IPS DF 19.7 (cell line): ENCODE measurements at places on chromosomes 11 and 22.

- DNase-seq = no peak
Observed at GRCh38 chr11:22346282-22346681, 8.1 kb downstream of the SLC17A6 start.

- no peak for DNase-seq
Observed at GRCh38 chr11:120565466-120566155, 54.1 kb downstream of the GRIK4 start.

DNA sequence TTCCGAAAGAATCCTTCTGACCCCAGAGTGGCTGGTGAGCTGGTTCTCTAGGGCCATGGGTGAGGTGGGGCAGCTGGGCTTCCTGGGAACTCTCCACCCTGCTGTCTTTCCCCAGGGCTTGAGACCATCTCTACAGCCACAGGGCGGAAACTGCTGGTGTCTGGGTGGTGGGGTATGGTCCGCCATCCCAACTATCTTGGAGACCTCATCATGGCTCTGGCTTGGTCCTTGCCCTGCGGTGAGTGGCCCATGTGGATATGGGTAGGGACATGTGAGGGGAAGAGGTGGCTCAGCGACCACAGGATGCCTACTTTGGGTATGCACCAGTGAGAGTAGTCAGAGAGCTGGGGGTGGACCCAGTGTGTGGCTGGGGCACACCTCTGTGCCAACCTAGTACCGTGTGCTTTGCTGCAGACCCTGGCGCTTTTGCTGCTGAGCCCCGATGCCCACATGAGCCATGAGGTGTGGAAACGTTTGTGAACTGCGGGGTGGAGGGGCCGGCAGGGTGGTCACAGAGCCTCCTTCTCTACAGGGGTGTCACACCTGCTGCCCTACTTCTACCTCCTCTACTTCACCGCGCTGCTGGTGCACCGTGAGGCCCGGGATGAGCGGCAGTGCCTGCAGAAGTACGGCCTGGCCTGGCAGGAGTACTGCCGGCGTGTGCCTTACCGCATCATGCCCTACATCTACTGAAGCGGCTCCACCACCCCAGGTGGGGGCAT, 2.0 kb downstream of the ZNHIT2 start:
- DNase-seq = no peak

DNA sequence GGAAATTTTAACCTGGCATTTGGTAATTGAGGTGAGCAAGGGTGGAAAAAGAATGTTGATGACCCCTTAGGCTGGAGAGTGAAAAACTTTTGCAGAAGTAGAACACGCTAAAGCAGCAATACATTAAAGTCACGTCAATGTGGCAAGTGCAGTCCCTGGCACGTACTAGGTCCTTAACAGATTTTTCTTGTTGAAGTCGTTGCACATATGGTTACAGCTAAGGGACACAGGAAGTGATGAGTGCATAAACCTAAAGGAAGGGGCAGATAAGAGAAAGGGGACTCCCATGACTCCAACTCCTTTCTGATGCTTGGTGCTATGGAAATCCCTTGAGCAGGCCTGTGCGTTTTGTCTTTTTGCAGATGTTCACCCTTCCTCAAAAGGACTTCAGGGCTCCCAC, 1.2 kb downstream of the ACCS start:
- DNase-seq = no peak

GRCh38 chr11:14082338-14082737, 119.8 kb downstream of the SPON1 start:
- no peak for DNase-seq

DNA sequence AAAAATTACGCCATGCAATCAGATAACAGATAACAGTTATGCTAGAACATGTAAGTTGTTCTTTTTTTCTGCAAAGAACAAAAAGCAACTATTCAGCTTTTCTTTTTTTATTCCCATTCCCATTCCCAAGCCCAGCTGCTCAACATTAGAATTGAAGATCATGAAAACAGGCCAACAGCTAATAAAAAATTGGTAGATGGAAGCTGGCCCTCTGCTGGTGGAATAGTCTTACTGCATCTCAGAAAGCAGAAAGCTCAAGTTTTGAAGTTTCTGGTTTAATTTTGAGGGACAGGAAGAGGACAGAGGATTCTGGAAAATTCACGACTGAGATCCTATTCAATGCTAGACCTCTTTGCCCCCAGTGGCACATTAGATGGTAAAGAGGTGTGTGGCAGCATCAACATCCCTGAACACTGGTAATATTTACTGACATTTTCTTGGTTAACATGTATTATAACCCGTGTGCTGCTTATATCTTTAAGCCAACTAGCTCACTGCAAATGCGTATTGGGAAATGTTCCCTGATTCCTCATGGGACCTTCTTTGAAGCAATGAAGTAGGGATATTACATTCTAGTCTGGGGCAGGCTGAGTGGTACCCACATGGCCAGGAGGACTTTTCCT, 591.2 kb downstream of the OPCML start:
- no peak for DNase-seq

DNA sequence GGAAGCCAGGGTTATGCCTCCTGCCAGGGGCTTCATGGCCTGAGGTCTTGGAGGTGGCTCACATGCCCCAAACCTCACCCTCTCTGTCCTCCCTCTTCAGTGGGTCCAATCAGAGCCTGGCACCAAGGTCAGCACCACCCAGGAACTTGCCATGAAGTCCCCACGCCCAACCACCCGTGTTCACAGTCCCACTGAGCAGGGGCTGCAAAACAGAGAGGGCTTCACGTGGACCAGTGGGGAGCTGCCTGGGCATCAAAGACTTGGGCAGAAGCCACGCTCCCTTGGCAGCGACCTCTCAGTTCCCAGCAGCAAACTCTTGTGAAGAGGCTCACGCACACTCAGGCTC, 425.8 kb upstream of the B3GAT1 start:
- DNase-seq = no peak

DNA sequence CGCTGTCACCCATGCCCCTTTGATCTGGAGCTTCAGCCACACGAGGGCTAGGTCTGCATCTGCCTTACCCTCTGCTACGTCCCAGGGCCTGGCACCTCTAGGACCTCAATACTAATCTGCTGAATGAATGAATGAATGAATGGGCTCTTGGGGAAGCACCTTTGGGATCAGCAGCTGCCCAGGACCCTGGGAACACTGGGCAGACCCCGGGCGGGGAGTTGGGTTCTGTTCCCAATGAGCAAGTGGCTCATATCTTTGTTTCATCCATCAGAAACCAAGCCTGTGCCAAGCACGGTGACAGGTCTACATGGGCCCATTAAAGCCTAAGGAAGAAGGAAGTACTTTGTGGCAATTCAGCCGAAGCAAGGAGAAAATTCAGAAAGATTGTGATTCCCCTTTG, 41.5 kb upstream of the SHISAL1 start:
- DNase-seq = no peak

DNA sequence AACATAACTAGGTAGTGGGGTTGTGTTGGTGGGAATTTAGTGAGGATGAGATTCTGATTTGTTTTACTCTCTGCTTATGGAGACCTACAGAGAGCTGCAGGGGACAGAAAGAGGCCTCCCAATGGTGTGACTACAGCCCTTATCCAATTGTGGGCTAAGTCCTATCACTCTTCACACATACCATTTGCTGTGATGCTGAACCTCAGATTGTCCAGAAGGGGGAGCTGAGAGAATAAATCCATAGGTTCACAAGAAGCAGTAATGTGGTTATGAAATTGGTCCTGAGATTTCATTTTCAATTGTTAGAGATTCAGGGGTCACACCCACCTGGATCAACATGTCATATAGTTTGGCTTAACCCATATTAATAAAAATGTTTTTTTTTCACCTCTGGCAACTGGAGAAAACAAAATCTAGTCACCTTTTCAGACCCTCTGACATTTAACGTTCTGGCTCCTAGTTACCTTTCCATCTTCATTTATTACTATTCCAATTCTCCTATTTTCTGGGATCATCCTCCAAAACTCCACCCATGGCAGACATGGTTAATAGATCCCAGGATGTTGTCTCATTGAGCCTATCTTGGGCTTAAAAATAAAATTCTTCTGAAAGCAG, 53.3 kb upstream of the PTPN5 start:
- peak; percentile 33 for DNase-seq

GRCh38 chr11:12331239-12331874, 46.0 kb upstream of the PARVA start:
- peak; percentile 42 for DNase-seq

GRCh38 chr11:72329526-72329925, 85.5 kb upstream of the PHOX2A start:
- no peak for DNase-seq

- peak; percentile 45 for DNase-seq
Observed at GRCh38 chr11:124837491-124837856, 27.8 kb upstream of the ROBO3 start.
